ENCODE measurements at places on chromosomes 6 and 20.

- DNase-seq: no peak
Measured at GRCh38 chr20:64228086-64228653, 27.4 kb upstream of the PCMTD2 start.

DNA sequence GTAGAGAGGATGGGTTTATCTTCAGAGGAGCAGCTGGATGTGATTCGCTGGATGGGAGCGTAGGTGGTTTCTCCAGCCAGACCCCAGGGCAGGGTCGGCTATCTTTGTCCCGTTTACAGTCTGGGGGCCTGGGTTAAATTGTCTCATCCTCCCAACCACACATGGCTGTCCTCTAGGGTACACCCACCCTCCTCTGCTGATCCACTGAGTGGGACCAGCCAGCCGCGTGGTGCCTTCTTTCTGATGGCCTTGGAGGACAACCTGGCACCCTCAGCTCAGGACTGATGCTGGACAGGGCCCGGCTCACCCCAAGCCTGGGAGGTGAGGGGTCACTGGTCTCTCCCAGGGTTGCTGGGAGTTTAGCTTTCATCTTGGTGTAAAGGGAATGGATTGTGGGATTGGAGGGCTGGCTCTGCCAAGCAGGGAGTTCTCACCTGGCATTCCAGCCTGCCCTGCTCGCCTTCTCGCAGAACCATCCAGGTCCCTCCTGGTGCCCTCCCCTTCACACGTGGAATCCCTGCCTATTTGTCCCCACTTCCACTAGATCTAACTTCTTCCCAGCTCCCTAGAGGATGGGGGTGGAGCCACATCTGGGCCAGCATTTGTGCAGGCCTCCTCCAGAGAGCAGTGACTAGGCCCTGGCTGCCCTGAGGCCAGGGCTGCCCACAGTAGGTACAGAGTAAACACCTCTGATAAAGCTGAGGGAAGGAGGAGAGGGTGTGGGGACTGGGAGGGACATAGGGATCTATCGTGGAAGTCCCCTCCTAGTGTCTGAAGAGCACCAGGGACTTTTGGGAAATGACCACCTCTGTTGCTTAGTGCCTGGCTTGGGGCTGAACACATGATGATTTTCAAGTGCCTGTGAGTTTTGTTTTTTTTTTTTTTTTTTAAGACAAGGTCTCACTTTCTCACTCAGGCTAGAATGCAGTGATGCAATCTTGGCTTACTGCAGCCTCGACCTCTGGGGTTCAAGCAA, 1.6 kb downstream of the ITPR3 start:
- DNase-seq: no peak

DNA sequence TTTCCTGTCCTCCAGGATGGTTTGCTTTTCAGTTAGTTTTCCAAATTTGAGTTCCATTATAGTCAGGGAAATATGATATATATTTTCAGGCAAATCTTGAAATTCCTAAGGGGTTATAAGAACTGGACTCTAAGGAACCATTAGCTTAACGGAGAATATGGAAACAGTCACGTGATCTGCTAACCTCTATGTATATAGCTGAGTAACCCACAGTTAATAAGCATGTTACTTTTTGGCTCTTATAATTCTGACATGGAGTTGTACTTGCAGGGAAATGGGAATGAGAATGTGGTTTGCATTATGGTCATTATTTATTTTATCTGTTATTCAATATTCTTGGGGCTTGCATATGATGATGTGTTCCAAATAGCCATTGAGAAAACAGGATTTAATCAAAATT, 23.3 kb downstream of the SOBP start:
- DNase-seq: no peak

- no peak for DNase-seq
Measured at GRCh38 chr6:62390401-62390800, 104.4 kb upstream of the KHDRBS2 start.

GRCh38 chr6:27668442-27669294, 195.8 kb upstream of the ZNF184 start:
- no peak for DNase-seq

GRCh38 chr6:111338843-111339242, 144.2 kb downstream of the REV3L start:
- no peak for DNase-seq

DNA sequence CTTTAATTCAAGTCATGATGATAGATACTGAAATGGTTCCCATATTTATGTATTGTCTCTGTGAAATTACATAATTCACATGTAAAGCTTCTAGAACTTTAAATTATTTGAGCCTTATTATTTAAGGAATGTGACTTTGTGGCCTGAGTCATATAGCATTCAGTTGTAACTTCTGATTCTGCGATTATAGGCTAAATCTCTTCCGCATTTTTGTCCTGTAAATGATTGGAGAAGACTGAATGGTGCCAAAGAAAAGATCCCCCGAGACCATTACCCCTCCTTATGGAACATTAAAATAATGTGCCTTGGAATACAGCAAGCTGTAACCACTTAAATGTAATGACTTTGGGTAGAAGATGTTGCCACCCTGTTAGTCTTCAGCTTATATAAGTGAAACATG, 63.3 kb upstream of the MAP7 start:
- no peak for DNase-seq

- DNase-seq: no peak
Measured at GRCh38 chr6:111283707-111284106, 196.4 kb downstream of the SLC16A10 start.

- no peak for DNase-seq
Measured at GRCh38 chr20:58665606-58666005, 14.5 kb downstream of the STX16 start.

- no peak for DNase-seq
Measured at GRCh38 chr20:63574156-63574828, at the start of gene HELZ2. HELZ2 (minus strand) TSS chr20:63574239; CDS start chr20:63572385, 1,854 bp downstream.

Data from activated naive CD8-positive, alpha-beta T cell treated with anti-CD3 and anti-CD28 coated beads, Interleukin-2, amount 50 U/mL, for 16 hours (primary cell).